Stimulated activated CD4-positive, alpha-beta T cell treated with anti-CD3 and anti-CD28 coated beads, Interleukin-15, amount 100 ng/mL, for 24 hours (primary cell): ENCODE measurements at places on chromosomes 5 and 9.
A peak's percentile ranks its signal among the peaks of the same experiment; 100 is the strongest.

DNA sequence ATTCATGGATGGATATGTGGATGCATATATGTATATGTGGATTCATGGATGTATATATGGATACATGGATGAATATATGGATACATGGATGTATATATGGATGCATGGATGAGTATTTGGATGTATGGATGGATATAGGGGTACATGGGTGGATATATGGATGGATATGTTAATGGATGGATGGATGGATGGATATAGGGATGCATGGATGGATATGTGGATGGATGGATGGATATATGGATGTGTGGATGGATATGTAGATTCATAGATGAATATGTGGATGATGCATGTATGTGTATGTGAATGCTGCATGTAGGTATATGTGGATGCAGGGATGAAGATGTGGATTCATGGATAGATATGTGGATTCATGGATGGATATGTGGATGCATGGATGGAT lies 53.4 kb upstream of the SYNPO start:
- DNase-seq = no peak

- DNase-seq = peak; percentile 87
Observed at GRCh38 chr9:22008717-22009505, at the start of gene CDKN2B. CDKN2B (minus strand) TSS chr9:22009305; CDS start chr9:22008953, 352 bp downstream.

GRCh38 chr5:124279146-124279876 lies 467.1 kb downstream of the ZNF608 start:
- DNase-seq = no peak

- no peak for DNase-seq
Observed at GRCh38 chr9:97441729-97442128, 29.8 kb downstream of the TDRD7 start.

GRCh38 chr5:140143521-140144258 lies 18.0 kb downstream of the IGIP start:
- no peak for DNase-seq

GRCh38 chr9:125906893-125907292 lies 159.7 kb downstream of the PBX3 start:
- no peak for DNase-seq

- no peak for DNase-seq
Observed at GRCh38 chr5:98798371-98798770, 24.9 kb downstream of the RGMB start.

GRCh38 chr9:87247097-87247496 lies 250.6 kb upstream of the DAPK1 start:
- no peak for DNase-seq

DNA sequence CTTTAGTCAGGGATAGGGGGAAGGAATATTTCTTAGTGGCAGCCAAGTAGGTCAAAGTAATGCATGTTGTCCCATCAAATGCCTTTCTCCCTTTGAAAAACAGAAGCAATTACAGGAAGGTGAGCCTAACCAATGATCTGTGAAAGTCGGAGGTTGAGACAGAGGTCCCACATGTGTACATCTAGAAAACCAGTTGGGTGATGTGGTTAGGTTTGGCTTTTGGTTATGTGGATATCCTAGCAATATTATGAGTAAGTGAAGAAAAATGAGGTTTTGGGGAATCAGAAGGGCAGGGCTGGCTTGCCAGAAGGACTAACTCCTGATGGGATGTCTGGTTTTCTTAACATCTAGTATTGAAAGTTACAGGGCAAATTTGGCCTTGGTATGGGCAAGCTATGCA lies 63.4 kb upstream of the PALM2AKAP2 start:
- no peak for DNase-seq

- no peak for DNase-seq
Observed at GRCh38 chr9:134593286-134594077, 48.1 kb upstream of the COL5A1 start.

DNA sequence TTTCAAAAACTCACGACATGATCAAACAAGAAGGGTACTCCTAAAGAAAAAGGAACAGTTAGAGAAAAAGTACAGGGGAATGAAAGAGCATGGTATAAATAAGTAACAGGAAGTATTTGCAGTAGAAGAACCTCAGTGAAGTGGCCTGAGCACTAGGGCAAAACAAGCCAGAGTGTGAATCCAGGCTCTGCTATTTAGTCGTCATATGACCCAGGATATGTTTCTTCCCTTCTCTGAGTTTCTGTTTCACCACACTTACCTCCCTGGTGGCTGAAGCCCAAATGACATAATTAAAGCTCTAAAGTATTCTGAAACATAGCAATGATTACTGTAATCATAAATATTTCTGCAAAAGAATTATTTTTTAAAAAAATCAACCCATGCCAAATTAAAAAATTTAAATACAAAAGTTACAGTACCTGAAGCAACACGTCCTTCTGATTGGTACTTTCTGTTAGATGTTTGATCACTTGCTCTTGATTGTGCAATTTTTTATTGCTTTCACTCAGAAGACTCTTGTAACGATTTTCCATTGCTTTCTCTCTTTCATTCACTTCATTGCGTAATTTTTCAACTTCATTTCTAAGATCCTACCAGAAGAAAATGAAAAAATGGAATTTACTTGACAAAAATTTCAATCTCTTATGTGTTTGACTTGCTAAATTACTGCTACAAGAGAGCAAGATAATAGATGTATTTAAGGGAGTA lies 88.9 kb downstream of the CDK5RAP2 start:
- DNase-seq = no peak

- no peak for DNase-seq
Observed at GRCh38 chr5:176875014-176875550, 24.1 kb downstream of the HK3 start.

GRCh38 chr5:39315995-39316394 lies 48.3 kb downstream of the C9 start:
- DNase-seq = no peak

- DNase-seq = no peak
Observed at GRCh38 chr9:90098408-90098807, 493.6 kb downstream of the GADD45G start.

- DNase-seq = no peak
Observed at GRCh38 chr9:72627956-72628540, 106.6 kb downstream of the TMC1 start.

GRCh38 chr5:131513780-131514179 lies 121.2 kb downstream of the RAPGEF6 start:
- peak; percentile 22 for DNase-seq

DNA sequence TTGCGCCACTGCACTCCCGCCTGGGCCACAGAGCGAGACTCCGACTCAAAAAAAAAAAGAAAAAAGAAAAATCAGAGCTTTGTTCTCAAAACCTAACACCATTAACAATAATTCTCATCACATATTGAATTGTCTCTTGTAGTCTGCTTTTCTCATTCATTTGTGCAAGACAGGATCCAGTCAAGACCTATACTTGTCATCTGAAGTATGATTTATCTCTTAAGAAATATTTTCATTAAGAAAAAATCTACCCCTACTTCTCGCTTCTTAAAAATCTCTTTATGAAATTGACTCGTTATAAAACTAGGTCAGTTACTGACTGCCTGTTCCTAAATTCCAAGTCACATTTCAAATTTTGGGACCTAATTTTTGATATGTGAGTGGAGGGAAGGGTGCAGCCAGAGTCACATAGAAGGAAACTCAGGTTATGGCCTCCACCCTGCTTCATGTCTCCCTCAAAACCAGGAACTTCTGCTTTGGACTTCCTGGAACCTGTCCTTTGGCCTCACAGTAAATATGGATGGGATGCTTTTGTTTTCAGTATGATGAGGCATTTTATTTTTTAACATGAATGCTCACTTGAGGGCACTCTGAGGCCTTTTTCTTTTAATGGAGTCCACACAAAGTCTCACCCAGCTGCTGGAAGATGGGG lies 18.9 kb downstream of the ZNF169 start:
- no peak for DNase-seq

- DNase-seq = peak; percentile 55
Observed at GRCh38 chr9:124110307-124110915, 98.8 kb downstream of the LHX2 start.

DNA sequence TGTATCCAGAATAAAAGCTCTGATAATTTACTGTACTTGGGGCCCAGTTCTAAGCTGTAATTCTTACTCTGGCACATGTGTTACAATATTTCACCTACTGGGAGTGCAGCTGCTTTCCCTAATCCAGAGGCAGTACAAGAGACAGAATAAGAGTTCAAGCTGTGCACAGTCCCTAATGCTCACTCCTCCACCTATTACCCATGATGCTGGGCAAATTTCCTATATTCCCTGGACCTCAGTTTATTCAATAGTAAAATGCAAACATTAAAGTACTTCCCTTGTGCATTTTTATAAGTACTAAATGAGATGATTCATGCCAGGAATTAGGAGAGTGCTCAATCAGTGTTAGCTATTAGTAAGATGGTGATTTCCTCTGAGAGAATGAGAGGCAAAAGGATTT lies 28.0 kb upstream of the TAF11L2 start:
- DNase-seq = no peak

DNA sequence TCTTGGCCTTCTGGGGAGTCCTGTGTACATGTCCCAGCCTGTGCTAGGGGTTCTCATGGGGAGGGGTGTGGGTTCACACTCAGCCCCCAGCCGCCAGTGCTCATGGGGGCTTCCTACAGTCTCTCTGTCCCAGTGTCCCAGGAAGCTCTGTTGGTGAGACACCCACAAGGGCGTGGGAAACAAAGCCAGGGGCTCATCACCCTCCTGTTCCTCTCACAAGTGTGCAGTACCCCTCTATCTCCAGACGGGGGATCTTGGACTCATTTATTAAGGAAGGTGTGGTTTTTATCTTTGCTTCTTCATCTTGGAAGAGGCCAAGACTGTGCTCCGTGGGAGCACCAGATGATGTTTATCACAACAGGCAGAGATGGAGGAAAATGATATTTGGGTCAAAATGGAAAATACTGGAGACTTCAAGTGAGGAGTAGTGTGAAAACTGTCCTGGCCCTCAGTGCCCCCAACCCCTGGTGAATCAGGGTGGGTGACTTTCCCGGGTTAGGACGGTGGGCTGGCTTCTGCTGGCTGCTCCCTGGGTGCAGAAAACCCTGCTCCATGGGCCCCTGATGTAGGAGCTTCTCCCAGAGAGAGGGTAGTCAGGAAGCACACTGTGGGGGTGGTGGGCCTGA lies 15.2 kb downstream of the TMEM171 start:
- DNase-seq = peak; percentile 27

DNA sequence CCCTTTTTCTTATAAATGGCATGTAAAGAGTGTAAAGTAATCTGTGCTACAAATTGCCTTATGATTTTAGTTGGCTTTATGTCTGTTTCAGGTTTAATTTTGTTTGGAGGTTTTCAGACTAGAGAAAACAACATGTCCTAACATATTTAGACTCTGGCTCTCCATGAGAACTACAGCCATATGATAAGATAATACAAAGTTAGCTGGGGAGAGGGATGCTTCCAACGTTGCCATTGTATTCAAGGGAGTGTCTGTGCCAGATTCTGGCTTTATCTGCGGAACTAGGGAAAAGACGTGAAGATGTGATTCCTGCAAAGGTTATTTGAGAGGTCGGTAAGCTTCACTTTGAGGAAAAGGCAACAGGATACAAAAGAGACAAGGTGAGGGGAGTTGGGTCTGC lies 140.0 kb upstream of the OTULINL start:
- DNase-seq = no peak

DNA sequence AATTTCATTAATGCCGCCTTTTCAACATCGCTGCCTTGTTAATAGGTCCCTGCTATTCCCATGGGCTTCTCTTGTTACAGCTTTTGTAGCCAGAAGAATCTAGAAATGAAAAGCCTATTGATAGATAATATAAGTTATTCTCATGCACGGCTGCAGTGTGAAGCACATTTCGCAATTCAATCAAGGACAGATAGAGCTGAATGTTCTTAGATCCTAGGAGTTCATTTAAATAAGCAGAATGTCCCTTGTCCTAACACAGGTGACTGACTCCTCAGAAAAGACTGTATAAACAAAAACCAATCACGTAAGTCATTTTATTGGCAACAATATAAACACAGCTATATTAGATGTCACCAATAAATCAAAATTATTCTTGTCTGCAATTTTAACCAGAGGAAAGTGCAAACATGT lies 9.4 kb downstream of the GLIS3 start:
- DNase-seq = no peak

GRCh38 chr9:136835162-136835931 lies 6.9 kb upstream of the AJM1 start:
- DNase-seq = no peak

GRCh38 chr9:110876929-110877328 lies 161.3 kb downstream of the LPAR1 start:
- DNase-seq = no peak

- DNase-seq = no peak
Observed at GRCh38 chr5:129858131-129858675, 46.1 kb upstream of the CHSY3 start.

- DNase-seq = no peak
Observed at GRCh38 chr9:17938035-17938655, 359.3 kb downstream of the SH3GL2 start.

GRCh38 chr9:38443597-38443996 lies 19.3 kb upstream of the IGFBPL1 start:
- DNase-seq = no peak

DNA sequence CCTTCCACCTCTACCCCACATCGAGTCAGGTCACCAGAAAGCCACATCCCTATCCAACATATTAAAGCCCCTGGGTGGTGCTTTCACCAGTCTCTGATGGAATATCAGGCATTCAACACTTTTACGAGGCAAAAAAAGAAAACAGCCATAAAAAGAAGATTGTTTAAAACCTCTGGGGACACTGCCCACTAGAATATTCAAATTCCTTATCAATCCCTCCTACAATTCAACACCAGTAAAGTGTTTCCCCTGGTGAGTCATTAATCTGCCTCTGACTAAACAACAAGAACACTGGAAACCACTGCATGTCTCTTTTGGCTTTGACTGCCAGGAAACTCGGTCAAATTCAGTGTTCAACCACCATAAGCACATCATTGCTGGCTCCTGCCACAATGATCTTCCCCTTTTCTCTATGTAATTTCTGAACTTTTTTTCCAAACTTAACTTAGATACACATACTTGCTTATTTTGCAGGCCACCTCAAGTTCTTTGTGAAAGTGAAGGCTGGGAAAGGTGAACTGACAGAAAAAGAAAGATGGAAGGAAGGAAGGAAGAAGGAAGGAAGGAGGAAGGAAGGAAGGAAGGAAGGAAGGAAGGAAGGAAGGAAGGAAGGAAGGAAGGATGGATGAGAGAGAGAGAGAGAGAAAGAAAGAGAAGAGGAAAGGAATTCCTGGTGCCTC lies 105.3 kb downstream of the PAX5 start:
- peak; percentile 39 for DNase-seq

- no peak for DNase-seq
Observed at GRCh38 chr9:80326105-80326504, 754.3 kb downstream of the TLE4 start.

DNA sequence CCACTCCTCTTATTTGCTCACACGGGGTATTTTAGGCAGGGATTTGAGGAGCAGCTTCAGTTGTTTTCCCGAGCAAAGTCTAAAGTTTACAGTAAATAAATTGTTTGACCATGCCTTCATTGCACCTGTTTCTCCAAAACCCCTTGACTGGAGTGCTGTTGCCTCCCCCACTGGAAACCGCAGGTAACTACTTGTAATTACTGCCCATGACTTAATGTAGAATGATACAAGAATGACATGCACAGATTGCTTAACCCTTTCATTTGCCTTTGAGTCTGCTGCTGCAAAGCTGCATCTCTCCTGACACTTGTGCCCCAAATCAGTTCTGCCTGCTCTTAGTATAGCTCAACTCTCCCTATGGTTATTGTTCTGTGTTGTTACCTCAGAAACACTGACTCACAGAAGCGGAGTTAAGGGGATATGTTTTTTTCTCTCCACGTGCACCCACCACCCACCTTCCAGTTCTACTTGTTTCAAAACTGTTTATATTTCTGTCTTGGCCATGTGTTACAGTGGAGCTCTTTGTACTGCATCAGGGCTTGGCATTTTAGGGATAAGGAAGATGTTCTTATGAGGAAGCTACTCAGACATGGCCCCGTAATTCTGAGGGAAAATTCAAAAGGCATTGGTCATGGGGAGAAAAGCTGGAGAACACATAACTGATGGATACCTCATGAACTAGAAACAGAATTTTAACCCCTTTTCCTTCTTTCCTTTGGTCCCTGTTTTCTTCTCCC lies 2.3 kb downstream of the ADRB2 start:
- no peak for DNase-seq
